ENCODE measurements at places on chromosomes 7 and 10.
A peak's percentile ranks its signal among the peaks of the same experiment; 100 is the strongest.

DNA sequence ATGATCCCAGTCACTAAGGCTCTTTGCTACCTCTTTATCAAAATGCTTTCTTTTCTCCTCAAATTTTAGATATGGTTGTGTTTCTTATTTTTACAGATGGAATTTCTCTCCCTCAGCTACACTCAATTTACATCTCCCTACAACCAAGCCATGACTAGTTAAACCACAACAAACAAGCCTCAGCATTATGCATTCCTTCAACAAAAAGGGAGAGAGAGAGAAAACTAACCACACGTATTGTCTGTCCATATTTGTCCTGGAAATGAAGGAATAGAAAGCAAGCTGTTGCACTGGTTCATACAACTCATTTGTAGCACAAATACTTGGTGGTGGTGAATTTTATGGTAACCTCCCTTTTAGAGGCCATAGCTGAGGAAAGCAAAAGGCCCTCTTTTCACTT lies 286.4 kb downstream of the AHR start:
- no peaks in the 10 kb centered on the region for H3K36me3 ChIP-seq
- H3K4me1 ChIP-seq, result peaks cover 6% of the 10 kb centered on the region
- DNase-seq, result no peak
- H3K27me3 ChIP-seq, result no peaks in the 10 kb centered on the region

- no peak overlapping the region for H3K4me3 ChIP-seq
- H3K27me3 ChIP-seq, result no peaks in the 10 kb centered on the region
- H3K27ac ChIP-seq, result no peak overlapping the region
- no peak for DNase-seq
- peaks cover 22% of the 10 kb centered on the region for H3K4me1 ChIP-seq
Observed at GRCh38 chr7:143975617-143976016, 21.0 kb downstream of the OR2F1 start.

DNA sequence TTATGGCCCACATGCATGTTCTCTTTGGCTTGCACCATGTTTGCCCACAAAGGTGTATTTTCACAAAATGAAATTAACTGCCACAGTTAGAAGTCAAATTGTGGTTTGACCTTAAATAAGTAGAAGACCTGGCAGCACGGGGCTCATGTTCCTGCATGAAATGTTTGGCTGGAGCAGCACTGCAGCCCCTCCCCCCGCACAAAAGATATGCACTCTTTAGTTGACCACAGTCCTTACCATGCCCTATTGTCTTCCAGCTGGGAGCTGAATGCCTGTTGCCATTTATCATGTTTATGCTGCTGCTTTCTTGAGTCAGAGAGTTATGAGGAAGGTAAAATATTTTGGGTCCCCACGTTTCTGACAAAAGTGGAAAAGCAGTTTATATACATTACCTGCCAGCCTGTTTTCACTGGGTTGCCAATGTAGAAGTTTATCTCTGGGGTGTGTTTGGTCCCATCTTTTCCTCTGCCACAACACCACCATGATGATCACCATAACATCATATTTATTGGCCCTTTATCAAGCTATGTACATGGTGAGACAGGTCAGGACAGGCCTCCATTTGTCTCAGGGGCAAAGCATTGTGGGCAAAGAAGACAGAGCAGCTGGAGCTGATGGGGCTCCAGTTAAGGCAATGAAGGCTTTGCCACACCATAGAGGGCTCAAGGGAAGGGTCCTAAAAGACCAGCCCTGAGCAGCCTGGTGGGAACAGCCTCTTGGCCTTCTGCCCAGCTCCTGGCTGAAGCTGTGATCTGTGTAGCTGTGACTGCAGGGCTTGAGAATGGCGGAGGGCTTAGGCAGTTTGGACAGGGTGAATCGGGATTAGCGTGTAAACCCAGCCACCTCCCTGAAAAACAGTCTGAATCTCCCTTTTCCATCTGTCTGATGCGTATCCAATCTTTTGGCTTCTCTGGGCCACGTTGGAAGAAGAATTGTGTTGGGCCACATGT lies 5.4 kb downstream of the PRF1 start:
- H3K36me3 ChIP-seq, result no peaks in the 10 kb centered on the region
- H3K4me3 ChIP-seq, result no peak overlapping the region
- no peaks in the 10 kb centered on the region for H3K27me3 ChIP-seq
- peaks cover 16% of the 10 kb centered on the region for H3K4me1 ChIP-seq
- no peak overlapping the region for H3K27ac ChIP-seq
- no peak for DNase-seq

DNA sequence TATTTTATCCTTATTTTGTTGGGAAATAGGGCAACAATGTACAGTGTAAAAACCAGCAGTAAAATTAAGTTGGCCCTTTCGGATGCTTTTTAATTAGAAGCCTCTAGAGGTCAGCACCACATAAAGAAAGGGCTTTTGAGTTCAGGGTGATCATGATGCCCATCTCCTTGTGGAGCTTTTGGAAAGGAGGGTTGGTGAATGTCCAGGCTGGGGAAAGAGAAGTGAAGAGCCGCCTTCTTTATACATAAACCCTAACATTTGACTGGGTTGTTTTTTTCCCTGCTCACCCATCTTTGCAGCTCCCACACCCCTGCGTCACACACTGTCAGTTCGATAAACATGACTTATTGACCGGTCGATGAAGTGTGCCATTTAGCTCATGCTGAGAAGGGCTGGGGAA lies 29.8 kb downstream of the MTURN start:
- no peaks in the 10 kb centered on the region for H3K36me3 ChIP-seq
- H3K4me1 ChIP-seq, result peaks cover 8% of the 10 kb centered on the region
- no peak overlapping the region for H3K27ac ChIP-seq
- H3K4me3 ChIP-seq, result no peak overlapping the region
- peak; percentile 37 for DNase-seq
- H3K27me3 ChIP-seq, result no peaks in the 10 kb centered on the region

DNA sequence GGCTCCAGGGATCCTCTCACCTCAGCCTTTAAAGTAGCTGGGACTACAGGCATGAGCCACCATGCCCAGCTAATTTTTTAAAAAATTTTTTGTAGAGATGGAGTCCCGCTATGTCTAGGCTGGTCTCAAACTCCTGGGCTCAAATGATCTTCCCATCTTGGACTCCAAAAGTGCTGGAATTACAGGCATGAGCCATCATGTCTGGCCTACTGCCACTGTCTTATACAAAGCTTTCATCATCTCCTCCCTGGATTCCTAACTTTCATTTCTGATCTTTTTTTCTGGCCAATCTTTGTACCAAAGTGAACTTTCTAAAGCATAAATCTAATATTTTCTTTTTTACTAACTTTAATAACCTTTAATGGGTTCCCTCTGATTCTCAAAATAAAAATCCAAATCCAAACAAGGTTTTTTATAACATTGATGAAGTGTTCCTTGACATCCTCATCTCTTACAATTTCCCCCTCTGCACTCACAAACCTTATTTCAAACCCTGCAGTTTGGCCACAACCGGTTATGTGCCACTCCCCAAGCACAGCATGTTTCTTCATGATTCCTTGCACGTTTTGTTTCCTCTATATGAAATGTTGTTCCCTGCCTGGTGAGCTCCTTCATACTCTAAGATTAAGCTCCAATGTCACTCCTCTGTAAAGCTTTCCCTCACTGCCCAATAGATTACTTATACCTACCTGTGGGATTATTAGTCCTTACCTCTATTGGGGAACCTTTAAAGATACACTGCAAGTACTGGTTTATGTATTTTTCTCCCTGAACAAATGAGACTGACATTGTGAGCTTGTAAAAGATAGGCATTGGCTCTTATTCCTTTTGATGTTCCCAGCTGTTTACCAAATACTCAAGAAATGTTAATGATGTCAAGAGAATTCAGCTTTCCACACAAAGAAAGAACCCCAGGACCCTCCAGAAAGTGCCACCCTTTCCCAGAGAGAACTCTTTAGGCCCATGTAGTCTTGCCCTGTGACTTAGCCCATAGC lies 101.7 kb downstream of the HOXA1 start:
- no peaks in the 10 kb centered on the region for H3K27me3 ChIP-seq
- H3K36me3 ChIP-seq, result no peaks in the 10 kb centered on the region
- no peak for DNase-seq
- no peak overlapping the region for H3K27ac ChIP-seq
- H3K4me3 ChIP-seq, result no peak overlapping the region
- no peaks in the 10 kb centered on the region for H3K4me1 ChIP-seq

DNA sequence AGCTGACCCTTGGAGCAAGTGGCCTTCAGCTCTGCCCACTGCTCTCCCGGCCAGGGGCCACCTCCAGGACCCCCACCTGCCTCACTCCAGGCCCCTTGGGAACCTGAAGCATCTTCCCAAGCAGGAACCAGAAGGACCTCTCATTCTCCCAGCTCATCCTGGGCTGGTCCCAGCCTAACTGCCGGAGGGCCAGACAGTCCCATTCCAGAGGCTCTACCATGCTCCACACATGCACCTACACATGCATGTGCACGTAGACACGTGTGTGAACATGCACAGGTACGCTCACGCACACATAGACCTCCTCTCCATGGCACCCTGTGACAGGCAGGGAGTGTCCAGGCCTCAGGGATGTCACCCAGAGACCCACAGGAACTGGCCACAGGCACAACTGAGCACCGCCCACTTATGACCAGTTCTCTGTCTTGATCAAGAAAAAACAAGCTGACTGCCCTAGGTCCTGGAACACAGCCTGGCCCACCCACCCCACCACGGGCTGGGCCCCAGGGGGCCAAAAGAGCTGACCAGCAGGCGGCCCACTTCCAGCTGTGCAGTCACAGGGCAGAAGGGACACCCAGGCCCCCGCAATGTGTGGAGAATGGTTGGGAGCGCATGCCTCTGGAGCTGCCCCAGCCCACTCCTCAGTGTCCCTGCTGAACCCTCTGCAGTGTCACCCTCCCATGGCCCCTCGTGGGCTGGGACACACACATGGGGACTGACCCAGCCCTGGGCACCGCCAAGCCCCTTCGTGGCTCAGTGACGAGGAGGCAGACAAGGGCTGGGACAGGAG lies 43.4 kb downstream of the CAMK2B start:
- H3K27me3 ChIP-seq, result no peaks in the 10 kb centered on the region
- no peaks in the 10 kb centered on the region for H3K4me1 ChIP-seq
- DNase-seq, result no peak
- no peaks in the 10 kb centered on the region for H3K36me3 ChIP-seq

DNA sequence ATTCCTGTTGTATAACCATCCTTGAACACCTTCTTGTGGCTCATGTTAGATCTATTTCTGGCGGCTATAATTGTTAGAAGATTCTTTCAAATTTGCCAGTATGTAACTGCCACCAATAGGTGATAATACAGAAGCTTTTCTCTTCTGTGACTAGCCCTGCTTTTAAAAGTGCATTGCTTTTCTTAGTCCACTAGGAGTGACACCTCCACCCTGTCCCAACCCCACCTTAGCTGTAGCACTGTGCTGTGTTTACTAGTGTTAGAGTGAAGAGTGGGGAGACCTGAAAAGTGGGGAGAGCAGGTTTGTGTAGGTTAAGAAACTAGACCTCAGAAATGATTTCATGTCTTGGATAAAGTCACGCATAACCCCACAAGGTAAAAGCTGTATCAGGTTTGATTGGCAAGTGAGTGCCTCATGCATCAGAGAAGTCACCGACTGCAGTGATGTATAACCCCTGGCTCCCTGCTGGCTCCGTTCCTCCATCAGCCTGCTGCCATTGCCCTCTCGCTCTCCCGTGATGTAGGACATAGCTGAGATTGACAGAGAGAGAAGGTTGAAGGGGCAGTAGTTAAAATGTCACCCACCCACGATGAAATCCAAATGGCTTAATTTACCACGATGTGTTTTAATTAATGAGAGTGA lies 12.5 kb downstream of the NPVF start:
- no peak for DNase-seq
- H3K36me3 ChIP-seq, result no peaks in the 10 kb centered on the region
- H3K4me1 ChIP-seq, result no peaks in the 10 kb centered on the region
- H3K27ac ChIP-seq, result no peak overlapping the region
- no peaks in the 10 kb centered on the region for H3K27me3 ChIP-seq
- no peak overlapping the region for H3K4me3 ChIP-seq

DNA sequence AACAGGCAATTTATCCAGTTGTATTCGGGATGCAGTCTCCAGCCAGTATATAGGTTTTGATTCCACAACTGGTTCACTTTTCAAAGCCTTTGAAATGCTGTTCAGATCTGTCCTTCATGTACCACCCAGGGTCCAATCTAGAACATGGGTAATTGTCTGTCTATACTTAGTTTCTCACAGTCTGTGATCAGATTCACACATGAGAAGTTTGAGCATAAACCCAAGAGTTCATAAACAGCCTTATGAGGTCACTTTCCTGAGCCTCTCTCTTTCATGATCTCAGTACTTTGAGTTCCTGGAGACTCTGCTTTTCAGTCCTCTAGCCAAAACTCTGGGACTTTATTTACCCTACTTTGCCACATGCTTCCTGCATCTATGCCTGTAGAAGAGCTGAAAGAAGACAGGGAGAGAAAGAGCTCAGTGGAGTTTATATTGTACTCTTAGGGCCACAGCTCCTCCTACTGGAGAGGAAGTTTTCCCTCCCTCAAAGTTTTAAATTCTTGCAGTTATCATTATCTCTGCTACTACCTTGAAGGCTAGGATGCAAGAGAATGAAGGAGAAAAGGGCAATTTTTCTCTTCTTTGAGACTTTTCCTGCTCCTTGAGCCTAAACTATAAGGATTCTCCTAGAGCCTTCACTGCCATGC lies 172.0 kb downstream of the ZEB1 start:
- DNase-seq, result peak; percentile 4
- no peaks in the 10 kb centered on the region for H3K27me3 ChIP-seq
- no peak overlapping the region for H3K4me3 ChIP-seq
- no peaks in the 10 kb centered on the region for H3K4me1 ChIP-seq

DNA sequence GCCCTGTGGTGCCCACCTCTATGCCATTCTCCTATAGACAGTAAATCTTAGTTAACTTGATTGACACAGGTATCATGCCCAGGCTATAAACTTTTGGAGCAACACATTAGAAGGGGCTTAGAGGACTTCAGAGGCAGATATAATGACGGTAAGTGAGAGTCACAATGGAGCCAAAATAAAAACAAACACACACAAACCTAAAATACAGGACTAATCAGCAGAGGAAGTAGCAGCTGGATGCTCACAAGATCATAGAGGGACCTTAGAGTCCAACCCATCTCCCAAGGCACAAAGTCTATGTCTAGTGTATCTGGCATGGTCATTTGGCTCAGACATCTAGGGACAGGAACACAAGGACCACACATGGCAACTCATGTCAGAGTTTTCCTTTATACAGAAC lies 12.3 kb downstream of the SLC13A4 start:
- peaks cover 7% of the 10 kb centered on the region for H3K27me3 ChIP-seq
- no peaks in the 10 kb centered on the region for H3K4me1 ChIP-seq
- no peak overlapping the region for H3K4me3 ChIP-seq

GRCh38 chr10:58950618-58951017 lies 225.8 kb upstream of the PHYHIPL start:
- H3K36me3 ChIP-seq, result no peaks in the 10 kb centered on the region
- H3K4me3 ChIP-seq, result no peak overlapping the region
- no peak for DNase-seq
- H3K27me3 ChIP-seq, result no peaks in the 10 kb centered on the region
- H3K27ac ChIP-seq, result no peak overlapping the region

- H3K4me1 ChIP-seq, result peaks cover 12% of the 10 kb centered on the region
- H3K4me3 ChIP-seq, result no peak overlapping the region
- DNase-seq, result no peak
- no peak overlapping the region for H3K27ac ChIP-seq
- no peaks in the 10 kb centered on the region for H3K27me3 ChIP-seq
Observed at GRCh38 chr10:72173262-72173618, 42.6 kb upstream of the ANAPC16 start.

GRCh38 chr10:16497911-16498310 lies 23.8 kb downstream of the C1QL3 start:
- H3K4me3 ChIP-seq, result no peak overlapping the region
- no peaks in the 10 kb centered on the region for H3K27me3 ChIP-seq
- no peaks in the 10 kb centered on the region for H3K4me1 ChIP-seq
- no peak overlapping the region for H3K27ac ChIP-seq
- no peaks in the 10 kb centered on the region for H3K36me3 ChIP-seq
- DNase-seq, result no peak
